ENCODE measurements at places on chromosomes 6 and 20.

- no peak for DNase-seq
Measured at GRCh38 chr6:25053875-25054371, 118.2 kb upstream of the RIPOR2 start.

DNA sequence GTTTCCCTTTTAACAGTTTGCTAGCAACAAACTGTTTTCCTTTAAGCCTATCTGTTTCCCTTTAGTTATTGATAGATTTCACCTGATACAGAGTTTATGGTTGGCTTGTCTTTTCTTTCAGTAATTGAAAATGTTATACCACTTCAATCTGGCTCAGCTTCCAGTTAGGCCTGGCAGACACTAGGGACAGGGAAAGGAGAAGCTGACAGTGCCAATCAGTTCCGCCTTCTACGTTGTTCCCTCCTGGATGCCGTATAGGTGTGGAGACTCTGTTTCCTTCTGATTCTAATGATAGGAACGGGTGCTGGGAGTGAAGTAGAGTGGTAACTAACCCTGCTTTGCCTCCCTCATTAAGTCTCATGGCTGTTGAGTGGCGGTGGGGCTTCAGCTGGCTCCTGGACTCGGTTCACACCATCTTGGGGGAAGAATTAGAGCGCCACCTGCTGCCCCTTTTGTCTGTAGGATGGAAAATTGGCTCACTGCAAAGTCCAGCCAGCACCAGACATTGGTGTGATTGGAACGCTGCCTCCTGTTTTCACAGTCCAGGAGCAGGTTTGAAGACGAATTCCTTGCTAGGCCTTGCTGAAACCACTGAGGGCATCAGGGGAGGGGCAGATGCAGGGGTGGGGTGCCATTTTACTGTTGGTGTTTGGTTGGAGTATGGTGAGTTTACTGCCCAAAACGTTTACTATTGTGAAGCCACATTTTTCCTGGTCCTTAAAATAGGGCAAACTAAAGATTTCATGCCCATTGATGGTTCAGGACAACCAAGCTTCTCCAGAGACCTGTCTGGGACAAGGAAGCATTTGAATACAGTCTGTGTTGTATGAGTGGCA is 1729.5 kb downstream of the GRIK2 start:
- peak; percentile 9 for DNase-seq

GRCh38 chr6:44569131-44569530 is 181.6 kb downstream of the CDC5L start:
- no peak for DNase-seq

DNA sequence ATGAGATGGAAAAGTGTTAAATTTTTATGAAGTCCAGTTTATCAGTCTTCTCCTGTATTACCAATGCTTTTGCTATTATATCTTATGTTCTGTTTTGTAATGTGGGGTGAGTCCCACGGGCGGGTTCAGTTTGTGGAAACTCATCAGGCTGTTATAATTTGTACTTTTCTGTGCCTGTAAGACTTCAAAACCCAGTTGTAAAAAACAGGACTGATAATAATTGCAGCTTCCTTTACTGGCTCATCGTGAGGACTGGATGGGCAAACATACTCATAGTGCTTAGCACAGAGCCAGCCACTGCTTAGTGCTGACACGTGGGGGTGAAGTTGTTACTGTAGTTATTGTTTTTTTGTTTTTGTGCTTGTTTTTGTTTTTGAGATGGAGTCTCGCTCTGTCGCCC is 45.6 kb downstream of the TGM2 start:
- no peak for DNase-seq

- DNase-seq, result no peak
Measured at GRCh38 chr6:3137057-3137777, 18.7 kb downstream of the BPHL start.

DNA sequence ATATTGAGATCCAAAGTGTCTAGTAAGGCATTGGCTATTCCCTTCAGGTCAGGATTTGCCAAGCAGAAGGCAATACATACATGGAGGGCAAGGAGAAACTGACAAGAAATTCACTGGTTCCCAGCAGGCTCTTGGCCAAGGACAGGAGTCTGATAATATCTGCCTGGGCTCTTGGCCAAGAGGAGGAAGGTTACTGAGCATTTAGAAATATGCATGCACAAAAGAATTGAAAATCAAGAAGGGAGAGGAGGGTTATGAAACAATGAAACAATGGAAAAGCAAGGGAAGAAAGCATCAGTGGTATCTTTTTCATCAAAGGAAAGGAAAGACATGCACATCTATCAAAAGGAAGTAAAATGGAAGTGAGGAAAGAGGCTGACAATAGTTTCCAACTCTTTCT is 42.4 kb downstream of the ARHGAP18 start:
- no peak for DNase-seq

All from cerebellum (tissue), 4 donors.